ENCODE measurements at places on chromosomes 5 and 9.

DNA sequence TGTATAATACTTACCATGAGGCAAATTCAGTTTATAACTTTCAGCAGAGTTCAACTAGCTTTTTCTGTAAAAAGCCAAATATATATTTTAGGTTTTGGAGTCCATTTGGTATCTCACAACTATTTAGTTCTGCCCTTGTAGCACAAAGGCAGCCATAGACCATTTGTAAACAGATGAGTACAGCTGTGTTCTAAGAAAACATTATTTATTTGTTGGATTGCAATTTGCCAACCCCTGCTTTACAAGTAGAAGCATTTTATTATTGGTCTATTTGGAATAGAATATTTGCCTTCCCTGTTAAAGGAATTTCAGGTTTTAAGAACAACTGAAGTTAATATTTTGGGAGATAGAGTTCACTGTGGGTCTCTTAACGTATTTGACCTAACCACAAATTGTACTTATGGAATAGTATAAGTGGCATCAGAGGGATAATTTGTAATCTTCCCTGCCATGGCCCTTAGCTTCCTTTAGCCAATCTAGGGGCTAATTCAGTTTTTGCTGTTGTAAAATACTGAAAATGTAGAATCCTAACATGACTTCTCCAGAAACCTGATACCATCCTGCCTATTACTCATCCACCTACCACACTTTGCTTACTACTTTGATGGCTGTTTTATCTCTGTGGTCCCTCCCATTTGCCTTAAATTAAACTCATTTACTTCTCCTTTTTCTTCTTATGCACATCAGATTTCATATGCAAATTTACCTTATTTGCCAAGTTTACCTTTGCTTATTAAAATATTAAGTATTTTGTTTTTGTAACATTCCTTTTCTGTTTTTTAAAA is 109.2 kb downstream of the DMXL1 start:
- no peak for DNase-seq

DNA sequence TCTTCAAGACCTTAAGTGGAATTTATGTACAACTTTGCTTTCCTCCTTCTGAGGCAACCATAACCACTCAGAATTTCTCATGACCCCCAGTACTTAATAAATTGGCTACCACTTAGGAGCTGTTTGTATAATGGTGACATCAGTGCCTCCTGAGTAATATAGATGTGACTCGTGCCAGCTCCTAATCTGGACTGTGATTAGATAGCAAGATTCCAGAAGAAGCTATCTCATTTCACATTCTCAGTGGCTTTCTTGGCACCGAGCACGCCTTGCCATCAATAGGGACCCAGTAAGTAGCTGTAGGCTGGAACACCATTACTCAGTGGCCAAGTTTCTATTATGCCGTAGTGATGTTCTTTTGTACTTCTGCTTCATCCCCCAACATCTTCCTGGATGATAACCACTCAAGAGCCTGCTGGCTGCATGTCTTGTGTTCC is 228.8 kb downstream of the CD180 start:
- DNase-seq, result no peak

DNA sequence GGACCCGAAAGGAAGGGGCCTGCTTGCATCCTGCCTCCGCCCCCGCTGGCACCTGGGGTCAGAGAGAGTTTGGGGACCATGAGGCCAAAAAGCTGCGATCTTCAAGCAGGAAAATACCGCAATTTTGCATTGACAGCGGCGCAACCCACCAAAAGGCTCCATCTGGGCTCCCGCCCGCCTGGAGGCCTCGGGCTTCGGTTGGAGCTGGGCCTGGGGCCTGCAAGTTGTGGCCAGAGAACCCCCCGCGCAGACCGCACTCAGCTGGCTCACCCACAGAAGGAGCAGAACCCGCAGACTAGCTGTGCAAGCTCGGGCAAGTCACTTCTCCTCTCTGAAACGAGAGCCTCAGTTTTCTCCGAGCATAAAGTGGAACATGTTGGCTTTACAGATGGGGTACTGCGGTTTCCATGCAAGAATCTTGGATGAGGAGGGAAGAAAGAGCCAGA is 1.3 kb downstream of the NR5A1 start:
- no peak for DNase-seq

GRCh38 chr5:151676314-151676712 is 10.4 kb downstream of the SPARC start:
- no peak for DNase-seq

GRCh38 chr5:157941616-157942015 is 82.7 kb upstream of the CLINT1 start:
- no peak for DNase-seq

GRCh38 chr9:69549310-69550202 is 122.6 kb downstream of the APBA1 start:
- DNase-seq, result peak; percentile 11

DNA sequence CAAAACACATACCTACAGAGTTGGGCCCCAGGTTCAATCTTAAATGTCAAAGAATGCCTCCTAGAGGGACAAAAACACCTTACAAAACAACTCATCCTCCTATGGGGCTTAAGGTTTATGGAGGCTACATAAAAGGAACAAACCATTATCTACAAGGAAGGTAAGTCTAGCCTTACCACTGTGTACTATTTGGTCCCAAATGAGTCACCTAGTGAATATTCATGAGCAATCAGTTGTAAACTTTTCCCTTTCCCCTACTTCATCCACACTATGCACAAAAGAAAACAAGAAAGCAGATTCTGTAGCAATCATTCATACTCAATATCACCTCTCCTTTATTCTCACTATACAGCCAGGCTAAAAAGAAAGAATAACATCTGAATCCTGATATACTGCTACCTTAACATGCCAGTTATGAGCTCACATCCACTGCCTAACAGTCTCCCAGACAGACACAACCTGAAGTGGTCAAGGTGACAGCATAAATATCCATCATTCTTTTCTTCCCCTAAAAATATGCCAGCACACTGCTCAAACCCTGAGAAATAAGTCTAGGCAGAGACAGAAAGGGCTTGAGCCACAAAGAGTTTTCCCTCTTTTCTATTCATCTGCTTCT is 6.2 kb downstream of the OXCT1 start:
- DNase-seq, result no peak

- DNase-seq, result no peak
Observed at GRCh38 chr9:116327701-116328405, 174.3 kb downstream of the PAPPA start.

DNA sequence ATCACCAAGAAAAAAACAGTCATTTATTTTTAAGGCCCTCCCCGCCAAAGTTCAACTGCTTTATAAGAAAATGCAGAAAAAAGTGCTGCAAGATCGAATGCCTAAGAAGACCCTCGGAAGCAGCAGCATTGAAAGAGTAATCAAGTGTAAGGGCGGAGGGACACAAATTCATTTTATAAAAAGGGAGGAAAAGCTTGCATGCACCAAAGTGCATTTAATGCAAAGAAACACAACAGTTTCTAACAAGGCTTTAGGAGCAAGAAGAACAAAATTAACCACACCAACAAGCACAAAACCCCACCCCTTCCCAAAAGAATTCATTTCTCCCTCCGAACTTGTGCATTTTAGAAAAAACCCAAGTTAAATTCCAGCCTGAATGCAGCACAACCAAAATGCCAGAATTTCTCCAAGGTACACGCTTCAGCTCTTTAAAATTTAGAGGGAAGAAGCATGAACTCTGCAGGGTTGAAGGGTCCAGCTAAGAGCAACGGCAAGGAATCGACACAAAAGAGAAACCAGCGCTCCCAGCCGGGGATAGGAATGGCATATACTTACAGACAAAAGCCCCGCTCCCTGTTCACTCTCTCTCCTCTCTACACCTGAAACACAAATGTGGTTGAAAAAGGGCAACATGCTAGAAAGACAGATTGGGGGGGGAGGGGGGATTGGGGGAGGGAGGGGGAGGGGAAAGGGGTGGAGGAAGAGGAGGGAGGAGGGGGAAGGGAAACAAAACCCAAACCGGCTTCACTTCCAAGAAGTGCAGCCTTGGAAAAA is at the start of gene NREP:
TSS of gene NREP (minus strand) at position 614 of the 774 bp plus-strand sequence. CDS start 1,422 bp downstream, outside the sequence.
- DNase-seq, result no peak
